ENCODE measurements at places on chromosomes 11 and 22. TPM values are rescaled to one million over a fixed set of nuclear protein-coding genes. Genes with fewer than 3 reads are reported as not detected.

DNA sequence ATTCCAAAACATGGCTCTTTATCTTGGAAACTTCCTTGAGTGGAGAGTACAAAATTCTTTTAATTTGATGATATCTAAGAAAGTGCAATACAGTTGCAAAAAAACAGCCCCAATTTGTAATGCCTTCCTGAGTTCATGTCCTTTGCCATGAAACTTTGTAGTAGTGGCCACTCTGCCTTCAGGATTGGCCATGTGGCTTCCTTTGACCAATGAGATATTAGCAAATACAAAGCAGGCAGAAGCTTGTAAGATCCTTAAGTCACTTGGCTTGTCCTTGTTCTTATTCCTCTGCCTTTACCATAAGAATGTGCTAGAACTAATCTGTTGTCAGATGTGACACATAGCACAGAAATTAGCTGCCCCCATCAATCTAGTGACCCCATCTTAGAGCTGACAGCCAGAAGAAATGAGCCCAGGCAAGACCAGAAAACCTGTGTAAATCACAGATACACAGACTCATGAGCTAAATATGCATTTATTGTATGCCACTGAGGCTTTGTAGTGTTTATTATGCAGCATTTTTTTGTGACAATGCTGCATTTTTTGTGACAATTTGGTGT lies 29.8 kb upstream of the BLID start:
- DNase-seq = no peak

DNA sequence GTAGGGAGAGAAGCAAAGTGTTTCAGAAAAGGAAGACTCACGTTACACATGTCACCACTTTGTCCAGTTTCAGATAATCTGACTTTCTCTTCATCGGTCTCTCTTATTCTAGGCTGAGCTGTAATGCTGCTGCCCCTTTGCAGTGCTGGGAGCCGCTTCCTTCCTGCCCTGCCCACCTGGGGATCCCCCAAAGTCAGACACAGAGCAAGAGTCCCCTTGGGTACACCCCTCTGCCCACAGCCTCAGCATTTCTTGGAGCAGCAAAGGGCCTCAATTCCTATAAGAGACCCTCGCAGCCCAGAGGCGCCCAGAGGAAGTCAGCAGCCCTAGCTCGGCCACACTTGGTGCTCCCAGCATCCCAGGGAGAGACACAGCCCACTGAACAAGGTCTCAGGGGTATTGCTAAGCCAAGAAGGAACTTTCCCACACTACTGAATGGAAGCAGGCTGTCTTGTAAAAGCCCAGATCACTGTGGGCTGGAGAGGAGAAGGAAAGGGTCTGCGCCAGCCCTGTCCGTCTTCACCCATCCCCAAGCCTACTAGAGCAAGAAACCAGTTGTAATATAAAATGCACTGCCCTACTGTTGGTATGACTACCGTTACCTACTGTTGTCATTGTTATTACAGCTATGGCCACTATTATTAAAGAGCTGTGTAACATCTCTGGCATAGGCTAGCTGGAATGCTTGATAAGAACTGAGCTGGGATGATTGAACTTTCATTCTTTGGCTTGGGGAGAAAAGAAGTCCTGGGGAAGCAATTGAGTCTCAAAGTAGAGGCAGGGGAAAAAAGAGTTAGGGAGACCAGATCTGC lies 31.2 kb upstream of the SMIM35 start:
- no peak for DNase-seq

DNA sequence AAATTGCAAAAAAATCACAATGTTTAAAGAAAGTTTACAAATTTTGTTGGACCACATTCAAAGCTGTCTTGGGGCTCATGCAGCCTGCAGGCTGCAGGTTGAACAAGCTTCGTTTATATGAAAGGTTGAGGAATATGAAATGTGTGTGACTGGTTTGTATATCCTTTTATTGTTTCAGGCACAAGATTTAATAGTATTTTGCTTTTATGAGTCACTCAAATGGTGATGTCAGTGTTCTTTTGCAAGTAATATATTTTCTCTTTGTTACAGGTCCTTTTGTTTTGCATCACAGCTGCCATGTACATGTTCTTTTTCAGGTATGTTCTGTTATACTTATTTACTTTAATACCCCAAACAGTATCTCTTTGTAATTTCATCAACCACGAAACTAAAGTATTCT lies 198.6 kb downstream of the TMEM135 start:
- no peak for DNase-seq

- no peak for DNase-seq
Observed at GRCh38 chr22:37164505-37164887, 14.8 kb upstream of the IL2RB start.

DNA sequence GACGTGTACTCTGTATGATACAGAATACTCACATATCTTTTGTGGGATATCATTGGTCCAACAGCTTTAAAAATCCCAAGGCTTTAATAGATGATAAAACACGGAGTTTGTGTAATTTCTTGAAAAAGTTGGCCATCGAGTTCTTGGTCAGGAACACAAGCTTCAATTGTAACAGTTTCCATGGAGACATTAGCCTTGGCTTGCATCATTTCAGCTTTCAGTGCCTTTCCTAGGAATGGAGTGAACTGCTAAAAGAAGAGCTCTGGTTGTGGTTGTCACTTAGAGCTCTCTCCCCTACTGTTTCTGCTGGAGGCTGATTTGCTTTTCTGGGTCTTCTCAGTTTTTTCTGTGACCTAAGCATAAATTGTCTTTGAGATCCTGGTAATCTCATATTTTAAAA lies 14.2 kb downstream of the BMAL1 start:
- DNase-seq = no peak

- DNase-seq = no peak
Observed at GRCh38 chr11:68263444-68264035, 8.2 kb downstream of the C11orf24 start.

TEF gene
- total RNA-seq = 4.0 TPM

CHCHD10 gene
- 11.3 TPM for total RNA-seq

KREMEN1 gene
- 0.60 TPM for total RNA-seq

MUC2 gene
- not detected for total RNA-seq

PATE4 gene
- not detected for total RNA-seq

TIMM8B gene
- 101 TPM for total RNA-seq

OR51E2 gene
- total RNA-seq = not detected

Data from pulmonary artery endothelial cell (primary cell).